ENCODE measurements at places on chromosomes 6 and 20.

GRCh38 chr6:70663881-70664466 lies 3.7 kb upstream of the SMAP1 start:
- no peak for DNase-seq

GRCh38 chr20:41475503-41475902 lies 108.9 kb upstream of the EMILIN3 start:
- no peak for DNase-seq

GRCh38 chr6:158376631-158377081 lies 64.4 kb downstream of the TULP4 start:
- no peak for DNase-seq

- DNase-seq, result no peak
These were observed 76.5 kb downstream of the WDR27 start for GRCh38 chr6:169625376-169625775.

DNA sequence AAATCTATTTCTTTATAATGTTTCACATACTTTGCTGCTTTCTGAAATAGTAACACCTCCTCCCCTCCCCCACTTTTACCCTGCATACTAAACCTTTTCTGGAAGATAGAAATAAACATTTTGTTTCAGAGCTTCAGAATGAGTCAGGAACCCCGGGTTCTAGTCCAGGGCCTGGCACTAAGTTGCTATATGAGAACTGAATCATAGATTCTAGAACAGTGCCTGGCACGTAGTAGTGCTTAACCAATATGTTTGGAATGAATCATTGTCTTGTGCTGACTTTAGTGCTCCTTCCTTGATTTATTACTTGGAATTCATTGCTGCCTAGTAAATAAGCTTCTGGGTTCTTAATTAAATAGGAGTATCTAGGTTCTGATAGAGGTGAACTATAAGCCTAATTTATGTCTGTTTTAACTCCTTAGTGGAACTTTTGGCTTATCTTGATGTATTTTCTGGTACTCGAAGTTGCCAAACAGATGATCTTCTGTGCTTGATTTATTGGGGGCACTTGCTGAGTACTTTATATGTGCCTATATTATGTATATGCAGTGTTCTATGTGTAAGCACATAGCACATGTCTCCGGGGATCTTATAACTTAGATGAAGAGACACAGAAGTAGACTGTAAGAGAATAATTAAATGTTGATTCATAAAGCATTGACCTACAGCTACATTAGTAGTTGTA lies 18.6 kb downstream of the TAB2 start:
- DNase-seq, result no peak

DNA sequence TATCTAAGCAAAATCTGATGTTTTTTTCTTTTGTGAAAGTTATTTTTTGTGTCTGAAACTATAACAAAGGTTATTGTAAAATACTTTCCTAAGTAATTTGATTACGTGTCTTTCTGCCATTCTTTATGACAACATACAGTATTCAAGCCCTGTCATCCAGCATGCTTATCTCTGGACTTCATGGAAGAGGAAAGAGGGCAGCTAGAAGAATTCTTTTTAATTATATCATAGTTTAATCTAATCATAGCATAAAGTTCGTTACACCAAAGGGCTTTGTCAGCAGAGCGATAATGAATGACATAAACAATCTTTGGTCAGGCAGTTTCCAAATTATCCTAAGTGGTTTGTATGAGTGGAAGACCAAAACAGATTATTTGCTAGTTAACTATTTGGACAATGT lies 3.5 kb downstream of the ENPP3 start:
- DNase-seq, result no peak

- DNase-seq, result no peak
These were observed 9.0 kb upstream of the PLCB4 start for GRCh38 chr20:9059931-9060330.

- DNase-seq, result no peak
These were observed 79.9 kb upstream of the LY86 start for GRCh38 chr6:6508643-6509042.

DNA sequence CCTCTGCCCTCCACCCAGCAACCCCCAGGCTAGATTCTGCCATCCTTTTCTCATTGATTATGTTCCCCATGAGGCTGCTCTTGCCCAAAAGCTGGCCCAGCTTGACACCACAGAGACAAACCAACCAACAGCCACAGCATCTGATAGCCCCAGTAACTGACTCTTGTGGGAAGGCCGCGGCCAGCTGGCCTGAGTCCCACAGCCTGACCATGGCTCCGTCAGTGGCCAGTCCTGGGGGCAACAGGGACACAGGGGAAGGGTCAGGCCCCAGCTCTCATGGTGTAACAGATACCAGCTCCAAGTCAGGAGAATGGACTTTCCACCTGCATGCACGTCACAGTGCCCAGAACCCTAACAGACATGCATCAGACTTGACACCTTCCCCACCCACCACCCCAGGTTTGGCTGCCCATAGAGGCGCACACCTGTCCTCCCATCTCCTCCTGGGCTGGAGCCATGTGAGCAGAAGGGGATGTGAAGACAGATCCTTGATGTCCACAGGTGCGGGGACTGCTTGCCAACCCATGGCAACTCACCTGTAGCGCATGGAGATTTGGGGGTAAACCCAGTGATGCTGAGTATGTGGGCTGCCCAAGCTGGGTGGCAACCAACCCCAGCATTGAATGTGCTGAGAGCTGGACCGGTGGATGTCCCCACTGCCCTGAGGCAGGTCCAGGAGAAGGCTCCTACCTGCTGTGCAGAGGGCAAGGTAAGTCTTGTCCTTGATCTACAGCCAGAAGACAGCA lies 18.8 kb downstream of the RIPOR3 start:
- no peak for DNase-seq

Data from activated naive CD8-positive, alpha-beta T cell treated with anti-CD3 and anti-CD28 coated beads, Interleukin-2, amount 50 U/mL, for 16 hours (primary cell).